ENCODE measurements at places on chromosomes 7 and 10.

DNA sequence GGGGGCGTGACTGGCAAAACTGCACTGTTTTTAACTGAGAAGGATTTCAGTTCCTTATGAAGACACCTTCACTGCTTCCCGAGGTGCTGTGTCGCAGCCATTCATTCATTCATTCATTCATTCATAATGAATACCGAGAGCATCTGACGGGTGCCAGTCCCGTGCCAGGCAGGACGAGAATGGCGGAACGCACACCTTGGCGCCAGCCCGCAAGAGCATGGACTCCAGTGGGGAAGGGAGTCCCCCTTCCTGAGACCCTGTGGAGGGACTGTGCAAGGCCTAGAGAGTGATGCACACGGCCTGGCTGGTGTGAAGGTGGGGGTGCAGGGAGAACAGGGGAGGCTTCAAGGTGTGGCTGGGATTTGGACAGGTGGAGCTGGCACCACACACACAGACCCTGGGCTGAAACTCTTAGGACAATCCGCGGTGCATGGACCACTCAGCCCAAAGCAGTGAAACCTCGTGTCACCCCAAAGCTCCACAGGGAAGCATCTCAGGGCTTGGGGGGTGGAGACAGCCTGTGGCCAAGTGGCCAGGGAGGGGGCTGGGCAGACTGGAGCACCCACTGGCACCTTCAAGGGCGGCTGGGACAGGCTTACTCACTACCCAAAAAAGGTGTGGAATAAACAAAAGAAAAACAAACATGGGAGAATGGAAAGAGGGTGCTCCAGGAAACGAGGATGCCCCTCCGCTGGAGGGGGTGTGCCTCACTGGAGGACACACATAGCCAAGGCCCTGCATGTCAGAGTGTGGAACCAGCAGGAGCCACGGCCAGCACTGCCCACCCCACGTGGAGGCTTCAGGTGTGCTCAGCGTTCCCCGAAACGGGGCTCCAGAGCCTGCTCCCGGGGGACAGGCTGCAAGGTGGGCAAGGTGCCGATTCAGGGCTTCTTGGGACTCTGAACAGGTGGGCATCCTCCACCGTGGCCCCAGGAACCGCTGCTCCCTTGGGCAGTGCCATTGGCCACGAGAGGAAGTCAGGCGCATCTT lies 37.7 kb downstream of the EBF3 start:
- no peak for DNase-seq
- H3K27ac ChIP-seq: no peak overlapping the region
- no peaks in the 10 kb centered on the region for H3K27me3 ChIP-seq
- no peaks in the 10 kb centered on the region for H3K36me3 ChIP-seq
- no peaks in the 10 kb centered on the region for H3K4me1 ChIP-seq
- no peak overlapping the region for H3K4me3 ChIP-seq

DNA sequence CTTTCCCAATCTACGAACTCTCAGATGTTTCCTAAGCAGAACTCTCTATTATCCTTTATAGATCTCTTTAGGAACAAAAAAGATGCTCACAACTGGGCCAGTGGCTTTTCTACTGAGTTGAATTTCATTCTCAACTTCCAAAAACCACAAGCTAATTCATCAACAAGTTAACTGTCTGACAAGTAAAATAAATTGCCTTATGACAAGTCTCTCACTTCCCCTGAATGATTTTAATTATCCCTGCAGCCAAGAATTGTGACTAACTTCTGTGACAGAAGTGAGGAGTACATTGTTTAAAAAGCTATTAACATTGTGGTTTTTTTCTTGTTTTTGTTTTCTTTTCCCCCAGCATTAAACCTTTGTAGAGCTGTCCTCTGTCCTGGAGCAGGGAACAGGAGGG lies 343.1 kb downstream of the HPSE2 start:
- no peak overlapping the region for H3K27ac ChIP-seq
- no peak overlapping the region for H3K4me3 ChIP-seq
- no peaks in the 10 kb centered on the region for H3K36me3 ChIP-seq
- H3K4me1 ChIP-seq: no peaks in the 10 kb centered on the region
- H3K27me3 ChIP-seq: peaks cover 2% of the 10 kb centered on the region
- no peak for DNase-seq

DNA sequence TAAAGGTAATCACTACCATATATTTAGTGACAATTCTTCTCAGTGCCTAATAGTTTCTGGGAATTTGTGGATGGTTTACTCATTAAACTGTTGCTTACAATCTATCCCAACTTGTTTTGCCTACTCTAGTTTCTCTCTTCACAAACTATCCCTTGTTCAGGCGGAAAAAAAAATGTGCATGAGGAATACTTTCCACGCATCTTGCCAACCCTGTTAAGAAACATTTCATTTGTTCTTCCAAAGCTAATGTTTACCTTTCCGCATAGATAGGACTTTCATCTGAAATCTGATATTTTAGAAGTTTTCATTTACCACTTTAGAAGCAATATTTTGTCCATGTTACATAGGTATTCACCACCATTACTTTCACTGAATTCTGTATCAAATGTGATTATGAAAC lies 191.9 kb downstream of the MDFIC start:
- H3K4me1 ChIP-seq: no peaks in the 10 kb centered on the region
- DNase-seq: no peak
- H3K27ac ChIP-seq: no peak overlapping the region
- H3K36me3 ChIP-seq: no peaks in the 10 kb centered on the region
- H3K27me3 ChIP-seq: no peaks in the 10 kb centered on the region
- no peak overlapping the region for H3K4me3 ChIP-seq

DNA sequence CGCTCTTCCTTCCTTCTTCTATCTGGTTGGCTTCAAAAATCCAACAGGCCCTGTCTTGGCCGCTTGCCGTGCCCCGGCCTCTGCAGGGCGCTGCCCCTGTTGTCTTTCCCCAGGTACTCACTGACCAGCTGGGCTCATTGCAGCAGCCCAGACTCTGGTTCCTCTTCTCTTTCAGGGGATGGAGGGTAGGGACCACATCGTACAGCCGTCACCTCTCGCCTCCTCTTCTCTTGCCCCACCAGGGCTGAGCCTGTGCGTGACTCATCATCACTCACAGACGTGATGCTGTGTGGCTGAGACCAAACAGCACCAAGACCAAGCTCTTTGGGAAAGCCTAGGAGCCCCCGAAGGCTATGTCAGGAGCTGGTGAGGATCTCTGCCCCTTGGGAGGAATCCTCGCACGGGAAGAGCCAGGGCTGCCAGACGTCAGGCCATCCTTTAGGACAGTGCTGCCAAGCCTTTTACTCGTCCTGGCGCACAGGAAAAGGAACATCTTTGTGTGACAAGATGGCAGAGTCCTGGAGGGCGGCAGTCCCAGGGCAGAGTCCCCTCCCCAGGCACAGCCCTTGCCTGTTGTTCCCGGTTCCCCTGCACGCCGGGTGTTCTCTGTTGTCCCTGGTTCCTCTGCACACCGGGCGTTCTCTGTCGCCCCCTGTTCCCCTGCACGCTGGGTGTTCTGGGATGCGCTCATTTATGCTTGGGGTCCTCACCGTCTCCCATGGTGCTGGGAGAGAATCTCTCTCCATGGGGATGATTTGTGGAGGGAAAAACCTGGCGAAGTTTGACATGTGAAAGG lies 188.5 kb upstream of the SHH start:
- H3K27ac ChIP-seq: no peak overlapping the region
- DNase-seq: no peak
- H3K36me3 ChIP-seq: no peaks in the 10 kb centered on the region

DNA sequence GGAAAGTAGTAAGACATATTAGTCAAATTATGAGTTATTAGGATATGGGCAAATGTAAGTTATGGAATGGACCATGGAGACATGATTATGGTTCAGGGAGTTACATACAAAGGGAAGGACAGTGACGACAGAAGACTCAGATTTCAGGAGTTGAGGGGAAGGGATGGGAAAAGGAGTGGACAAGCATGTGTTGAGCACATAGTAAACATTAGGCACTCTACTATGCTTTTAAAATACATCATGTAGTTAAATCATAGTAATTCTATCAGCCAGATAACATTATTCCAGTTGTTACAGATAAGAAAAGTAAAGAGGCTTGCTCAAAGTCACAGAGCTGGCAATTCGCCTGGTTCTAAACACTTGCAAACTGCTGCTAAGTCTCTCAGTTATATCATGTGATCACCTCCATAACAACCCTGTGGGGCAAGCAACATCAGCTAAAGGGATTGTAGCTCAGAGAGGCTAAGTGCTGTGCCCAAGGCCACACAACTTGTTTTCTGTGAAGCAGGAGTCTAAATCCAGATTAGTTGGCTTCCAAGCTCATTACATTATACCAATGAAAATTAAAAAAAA lies 115.2 kb upstream of the MDFIC start:
- no peaks in the 10 kb centered on the region for H3K36me3 ChIP-seq
- H3K27me3 ChIP-seq: no peaks in the 10 kb centered on the region
- H3K27ac ChIP-seq: no peak overlapping the region
- no peaks in the 10 kb centered on the region for H3K4me1 ChIP-seq

DNA sequence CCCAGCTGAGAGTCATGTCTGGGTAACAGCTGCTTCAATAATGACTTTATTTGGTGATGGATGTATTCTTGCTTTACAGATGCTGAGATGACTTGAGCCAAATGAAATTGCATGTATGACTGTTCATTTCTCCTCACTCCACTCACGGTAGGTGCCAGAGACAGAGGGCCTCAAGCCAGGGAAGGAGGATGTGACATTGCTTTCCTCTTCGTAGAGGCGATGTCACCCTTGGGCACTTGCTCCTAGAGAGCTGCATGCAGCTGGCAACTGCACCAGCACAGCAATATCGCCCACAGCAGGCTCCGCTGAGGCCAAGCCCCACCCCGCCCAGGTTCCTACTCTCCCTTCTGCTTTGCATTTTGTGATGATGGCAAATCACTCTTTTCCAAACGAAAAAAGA lies 116.6 kb upstream of the AOAH start:
- H3K36me3 ChIP-seq: no peaks in the 10 kb centered on the region
- no peak for DNase-seq
- H3K4me3 ChIP-seq: no peak overlapping the region
- no peaks in the 10 kb centered on the region for H3K4me1 ChIP-seq

DNA sequence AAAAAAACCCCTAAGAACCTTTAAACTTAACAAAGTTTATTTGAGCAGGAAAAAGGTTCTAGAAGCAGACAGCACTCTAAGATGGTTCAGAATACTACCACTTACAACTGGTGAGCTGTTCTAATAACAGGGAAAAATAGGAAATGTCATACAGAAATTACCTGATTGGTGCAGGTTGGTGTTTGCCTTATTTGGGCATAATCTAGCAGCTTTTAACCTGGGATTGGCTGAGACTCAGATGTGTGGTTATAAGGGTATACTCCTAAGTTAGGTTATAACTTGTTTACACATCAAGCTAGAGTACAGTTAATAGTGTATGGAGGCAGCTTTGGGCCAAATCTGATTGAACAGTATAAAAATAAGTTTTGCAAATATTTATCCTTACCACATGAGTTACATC lies 59.8 kb downstream of the MAPK8 start:
- H3K27me3 ChIP-seq: no peaks in the 10 kb centered on the region
- DNase-seq: no peak
- no peaks in the 10 kb centered on the region for H3K4me1 ChIP-seq
- no peak overlapping the region for H3K27ac ChIP-seq
- no peak overlapping the region for H3K4me3 ChIP-seq

DNA sequence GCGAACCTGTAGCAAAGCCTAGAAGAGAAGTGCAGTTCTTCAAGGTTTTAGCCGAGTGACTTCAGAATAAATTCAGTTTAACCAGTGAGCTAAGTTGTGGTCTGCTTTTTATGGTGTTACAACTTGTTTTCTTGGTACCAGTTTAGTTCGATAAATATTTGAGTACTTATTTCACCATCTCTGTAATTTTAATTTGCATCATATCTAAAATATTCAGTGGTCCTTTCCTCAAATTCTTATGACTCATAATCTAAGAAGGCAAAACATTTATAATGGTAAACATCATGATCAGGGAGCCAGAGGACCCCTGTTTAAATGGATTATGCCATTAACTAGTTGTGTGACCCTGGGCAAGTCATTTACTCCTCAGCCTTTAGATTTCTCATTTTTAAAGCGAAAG lies 4.1 kb upstream of the BMPER start:
- H3K27me3 ChIP-seq: peaks cover 35% of the 10 kb centered on the region
- DNase-seq: no peak
- no peak overlapping the region for H3K4me3 ChIP-seq
- no peaks in the 10 kb centered on the region for H3K36me3 ChIP-seq

GRCh38 chr7:135981958-135982646 lies 4.9 kb upstream of the MTPN start:
- H3K4me1 ChIP-seq: peaks cover 40% of the 10 kb centered on the region
- peak overlapping the region; percentile 11 for H3K27ac ChIP-seq
- no peaks in the 10 kb centered on the region for H3K27me3 ChIP-seq
- DNase-seq: no peak
- H3K4me3 ChIP-seq: no peak overlapping the region
- no peaks in the 10 kb centered on the region for H3K36me3 ChIP-seq
